ENCODE measurements at places on chromosomes 2 and 18.

- DNase-seq, result no peak
Measured at GRCh38 chr2:192377173-192377572, 182.4 kb upstream of the TMEFF2 start.

- DNase-seq, result no peak
Measured at GRCh38 chr2:185978634-185979407, 240.2 kb downstream of the FSIP2 start.

DNA sequence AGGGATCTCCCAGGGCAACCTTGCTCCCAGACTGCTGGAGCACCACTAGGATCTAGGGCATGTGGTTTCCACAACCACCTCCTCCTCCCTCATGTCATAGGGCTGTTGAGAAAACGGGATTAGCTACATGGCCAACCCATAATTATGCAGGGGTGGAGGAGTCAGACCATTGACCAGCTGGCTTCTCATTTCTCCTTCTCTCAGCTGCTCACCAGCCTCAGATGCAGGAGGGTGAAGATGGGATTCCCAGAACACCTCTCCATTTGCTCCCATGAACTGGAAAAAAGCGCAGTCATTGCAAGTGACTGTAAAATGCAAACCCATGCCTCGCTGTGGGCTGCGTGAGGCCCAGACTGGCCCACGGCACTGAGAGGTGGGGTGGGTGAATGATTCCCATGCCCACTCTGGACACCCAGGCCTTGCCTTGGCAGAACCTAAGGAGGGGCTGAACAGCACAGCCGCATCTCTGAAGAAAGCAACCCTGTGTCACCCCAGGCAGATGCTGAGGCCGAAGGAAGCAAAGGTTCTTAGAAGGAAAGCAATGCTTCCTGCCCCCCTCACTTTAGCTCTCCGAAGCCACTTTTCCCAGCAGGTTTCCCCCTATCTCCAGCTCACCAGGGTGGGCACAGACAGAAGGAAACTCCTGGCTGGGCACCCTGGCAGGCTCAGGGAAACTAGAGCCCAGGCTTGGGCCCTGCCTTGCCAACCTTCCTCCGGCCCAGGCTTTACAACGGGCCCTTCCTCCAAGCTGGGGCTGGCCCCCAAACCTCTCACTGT is 69.6 kb upstream of the RTN4 start:
- no peak for DNase-seq

- no peak for DNase-seq
Measured at GRCh38 chr2:61900281-61900680, 5.2 kb upstream of the COMMD1 start.

DNA sequence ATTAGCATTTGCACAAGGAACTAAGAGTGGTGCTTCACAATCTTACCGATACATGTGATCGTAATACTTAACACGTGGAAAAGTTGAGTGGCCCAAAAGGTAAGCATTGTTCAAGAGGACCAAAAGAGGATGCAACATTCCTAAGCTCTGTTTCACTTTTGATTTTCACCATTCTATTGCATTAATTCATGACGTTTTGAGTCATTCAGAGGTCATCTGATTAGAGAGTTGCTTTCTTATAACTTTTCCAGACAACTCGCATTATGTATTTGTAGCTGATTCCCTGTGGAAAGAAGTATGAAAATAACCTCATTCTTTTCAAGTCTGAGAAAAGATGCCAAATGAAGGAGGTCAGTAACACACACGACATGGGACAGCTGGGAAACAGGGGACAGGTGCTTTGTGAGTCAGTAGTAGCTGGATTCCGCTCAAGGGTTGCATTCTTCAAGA is 344.4 kb downstream of the RND3 start:
- no peak for DNase-seq

- no peak for DNase-seq
Measured at GRCh38 chr2:100136310-100136709, 6.1 kb downstream of the AFF3 start.
